ENCODE measurements at places on chromosomes 2 and 18.

DNA sequence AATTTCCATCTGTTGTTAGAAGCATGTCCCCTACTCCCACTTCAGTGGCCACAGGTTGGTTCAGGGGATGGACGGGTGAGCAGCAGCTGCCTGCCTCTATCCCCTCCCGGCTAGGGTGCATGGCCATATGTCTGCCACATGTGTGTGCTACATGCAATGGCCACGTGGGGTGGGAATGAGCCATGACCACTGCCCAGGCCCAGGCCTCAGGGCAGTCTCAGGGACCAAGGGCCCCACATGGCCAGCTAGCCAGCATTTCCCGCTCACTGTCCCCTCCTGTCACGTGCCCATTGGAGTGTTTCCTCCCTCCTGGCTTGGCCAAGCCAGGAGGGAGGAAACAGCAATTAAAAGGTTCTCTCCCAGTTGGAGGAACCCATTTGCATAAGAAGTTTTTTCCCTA is 117.1 kb downstream of the KCNS3 start:
- no peak for DNase-seq

DNA sequence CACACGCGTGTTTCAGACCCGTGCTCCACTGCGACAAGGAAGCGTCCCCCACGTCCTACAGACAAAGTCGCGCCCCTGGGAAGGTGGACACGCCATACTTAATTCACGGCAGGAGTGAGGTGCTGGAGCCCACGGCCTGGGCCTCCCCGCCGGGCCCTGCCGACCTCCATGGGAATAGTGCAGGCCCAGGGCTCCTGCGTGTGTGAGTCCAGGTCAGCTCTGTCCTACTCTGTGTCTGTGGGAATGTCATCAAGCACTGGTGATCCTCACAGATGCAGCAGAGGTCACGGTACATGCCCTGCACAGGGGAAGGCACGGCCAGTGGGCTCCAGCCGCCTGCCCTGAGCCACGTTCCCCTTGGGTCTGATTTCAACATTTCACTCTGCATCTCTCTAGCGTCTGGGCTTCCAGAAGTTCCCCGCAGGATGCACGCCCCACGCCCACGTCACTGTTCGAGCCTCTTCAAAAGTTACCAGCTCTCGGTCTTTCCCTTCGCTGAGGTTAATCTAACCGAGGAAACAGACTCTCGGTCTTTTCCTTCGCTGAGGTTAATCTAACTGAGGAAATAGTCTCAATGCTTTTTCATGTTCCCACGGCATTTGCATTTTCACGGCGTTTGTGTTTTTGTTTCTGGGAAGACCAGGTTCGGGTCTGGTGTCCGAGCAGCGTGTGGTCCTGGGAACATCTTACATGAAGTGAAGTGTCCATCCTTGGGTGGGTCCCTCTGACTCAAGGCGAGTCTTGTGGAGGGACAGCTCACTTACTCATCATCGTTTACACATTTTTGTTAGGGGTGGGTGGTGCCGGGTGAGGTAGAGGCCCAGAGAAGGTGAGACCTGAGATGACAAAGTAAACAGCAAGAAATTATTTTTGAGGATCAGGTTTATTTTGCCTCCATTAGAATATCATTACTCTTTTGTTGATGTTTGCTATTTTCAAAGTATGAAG is 157.3 kb upstream of the ALKAL2 start:
- DNase-seq: no peak

GRCh38 chr18:22172594-22173049 is 3.2 kb downstream of the GATA6 start:
- no peak for DNase-seq

DNA sequence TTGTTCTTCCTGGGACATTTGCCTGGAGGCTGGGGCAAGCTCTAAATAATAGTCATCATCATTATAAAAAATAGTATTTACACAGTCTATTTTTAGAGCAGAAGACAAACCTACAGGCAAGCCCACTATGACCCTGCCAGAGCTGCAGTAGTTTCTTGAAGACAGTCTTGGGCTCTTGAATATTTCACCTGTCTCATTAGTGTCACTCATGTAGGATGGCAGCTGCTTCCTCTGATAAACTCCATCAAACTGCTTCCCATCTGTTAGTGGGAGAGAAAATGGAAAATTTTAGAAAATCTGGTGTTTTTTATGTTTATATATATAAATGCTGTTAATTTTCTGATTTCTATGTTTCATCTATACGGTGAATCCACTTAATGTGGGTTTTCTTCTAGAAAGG is 8.5 kb upstream of the CYRIA start:
- no peak for DNase-seq

DNA sequence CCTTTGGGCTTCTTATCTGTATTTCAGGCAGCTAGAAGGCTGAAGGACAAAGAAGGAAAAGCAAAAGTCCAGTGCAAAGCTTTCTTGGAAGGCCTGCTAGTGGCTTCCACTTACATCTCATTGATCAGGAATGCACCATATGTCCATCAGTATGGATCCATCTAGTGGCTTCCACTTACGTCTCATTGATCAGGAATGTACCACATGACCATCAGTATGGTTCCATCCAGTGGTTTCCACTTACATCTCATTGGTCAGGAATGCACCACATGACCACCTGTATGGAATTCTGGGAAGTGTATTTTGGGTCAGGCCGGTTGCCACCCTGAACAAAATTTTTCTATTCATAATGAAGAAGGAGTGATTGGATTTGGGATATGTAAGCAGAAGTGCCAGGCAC is 70.6 kb downstream of the LYPD6 start:
- peak; percentile 55 for DNase-seq

- DNase-seq: no peak
Observed at GRCh38 chr2:174027956-174028355, 62.8 kb upstream of the SP3 start.

- DNase-seq: no peak
Observed at GRCh38 chr18:55228191-55228590, 268.9 kb upstream of the CCDC68 start.

- DNase-seq: no peak
Observed at GRCh38 chr2:128980475-128980874, 661.8 kb upstream of the HS6ST1 start.

DNA sequence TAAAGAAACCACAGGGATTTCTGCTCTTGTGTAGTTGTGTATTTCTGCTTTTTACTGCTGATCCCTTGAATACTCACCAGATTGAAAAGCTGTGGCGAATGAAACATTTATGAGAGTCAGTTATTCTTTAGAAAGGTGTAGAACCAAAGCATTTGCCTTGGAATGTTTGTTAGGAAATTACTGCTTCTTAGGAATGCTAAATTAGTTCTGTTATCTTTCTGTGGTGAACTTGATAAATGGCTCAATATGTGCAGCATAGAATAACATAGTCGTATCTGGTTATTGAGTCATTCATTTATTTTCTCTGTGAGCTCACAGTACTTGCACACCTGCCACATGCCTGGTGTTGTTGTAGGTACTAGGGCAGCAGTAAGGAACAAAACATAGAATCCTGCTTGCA is 57.0 kb upstream of the FAM237A start:
- peak; percentile 8 for DNase-seq

- DNase-seq: no peak
Observed at GRCh38 chr2:203853271-203853670, 14.3 kb upstream of the CTLA4 start.

- no peak for DNase-seq
Observed at GRCh38 chr18:66558773-66559172, 45.1 kb downstream of the CDH19 start.

- DNase-seq: peak; percentile 63
Observed at GRCh38 chr2:183284606-183285005, 160.4 kb downstream of the NUP35 start.

- DNase-seq: peak; percentile 80
Observed at GRCh38 chr2:54559593-54560145, 103.5 kb downstream of the SPTBN1 start.

DNA sequence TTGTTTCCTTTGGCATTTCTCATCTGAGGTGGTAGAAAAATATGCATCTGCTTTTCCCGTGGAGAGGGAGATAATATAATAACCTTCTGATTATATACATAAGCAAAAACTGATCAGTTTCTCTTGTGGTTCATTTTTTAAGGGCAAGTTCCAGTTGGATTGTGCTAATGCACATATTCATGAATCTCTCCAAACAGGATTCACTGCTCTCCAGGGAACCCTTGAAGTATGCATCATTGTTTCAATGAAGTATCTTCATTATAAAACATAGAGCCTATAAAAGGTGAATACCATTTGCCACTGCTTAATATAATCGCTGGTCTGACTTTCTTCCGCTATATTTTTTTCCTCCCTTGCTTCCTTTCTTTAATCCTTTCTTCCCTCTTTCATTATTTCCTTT is 384.7 kb downstream of the FIGN start:
- DNase-seq: peak; percentile 4

- DNase-seq: peak; percentile 86
Observed at GRCh38 chr2:174248187-174248997, at the start of gene OLA1. Gene OLA1, minus strand, starts transcription at chr2:174248532. Its CDS starts 1,717 bp downstream, at chr2:174246815.

GRCh38 chr2:237161189-237161588 is 75.5 kb downstream of the COPS8 start:
- no peak for DNase-seq

DNA sequence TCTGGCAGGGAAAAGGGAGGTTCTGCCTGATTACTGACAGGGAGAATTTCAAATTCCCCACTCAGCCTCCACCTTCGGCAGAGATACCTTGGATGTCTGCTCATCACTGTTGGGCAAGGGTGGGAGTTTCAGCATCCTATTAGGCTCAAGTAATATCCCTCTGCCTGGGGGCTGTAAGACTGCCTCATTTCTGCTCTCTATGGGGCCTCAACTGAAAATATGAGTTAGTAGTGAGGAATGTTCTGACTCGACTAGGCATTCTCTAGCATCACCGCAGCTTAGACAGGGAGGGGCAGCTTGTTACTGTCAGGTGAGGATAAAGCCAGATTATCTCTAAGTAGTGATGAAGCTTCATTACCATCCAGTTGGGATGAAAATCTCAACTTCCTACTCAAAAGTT is 87.7 kb upstream of the LRP1B start:
- no peak for DNase-seq

DNA sequence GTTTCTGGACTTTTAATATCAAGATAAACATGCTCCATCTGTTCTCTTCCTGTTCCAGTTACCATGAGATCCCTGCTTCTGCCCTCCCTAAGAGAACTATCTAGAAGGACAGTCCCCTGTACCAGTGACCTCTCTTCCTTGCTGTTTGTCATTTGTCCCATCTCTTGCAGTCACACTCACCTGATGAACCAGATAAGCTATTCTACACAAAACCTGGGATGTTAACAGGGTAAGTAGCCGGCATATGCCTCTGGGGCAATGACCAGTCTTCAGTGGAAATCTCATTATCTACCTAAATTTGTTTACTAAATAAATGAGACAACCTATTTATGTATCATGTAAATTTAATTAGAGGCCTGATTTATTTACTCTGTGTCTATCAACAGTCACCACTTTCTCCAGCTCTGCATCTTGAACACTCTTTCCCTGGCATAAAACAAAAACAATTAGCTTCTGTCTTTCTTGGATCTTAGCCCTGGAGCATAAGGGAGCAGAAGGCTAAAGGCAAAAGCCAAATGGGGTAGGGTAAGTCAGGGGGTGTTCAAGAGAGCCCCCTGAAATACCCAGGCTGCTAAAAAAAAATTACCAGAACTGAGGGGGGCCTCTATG is 337.7 kb downstream of the ALK start:
- no peak for DNase-seq

GRCh38 chr18:46573156-46573555 is 83.9 kb downstream of the LOXHD1 start:
- no peak for DNase-seq

DNA sequence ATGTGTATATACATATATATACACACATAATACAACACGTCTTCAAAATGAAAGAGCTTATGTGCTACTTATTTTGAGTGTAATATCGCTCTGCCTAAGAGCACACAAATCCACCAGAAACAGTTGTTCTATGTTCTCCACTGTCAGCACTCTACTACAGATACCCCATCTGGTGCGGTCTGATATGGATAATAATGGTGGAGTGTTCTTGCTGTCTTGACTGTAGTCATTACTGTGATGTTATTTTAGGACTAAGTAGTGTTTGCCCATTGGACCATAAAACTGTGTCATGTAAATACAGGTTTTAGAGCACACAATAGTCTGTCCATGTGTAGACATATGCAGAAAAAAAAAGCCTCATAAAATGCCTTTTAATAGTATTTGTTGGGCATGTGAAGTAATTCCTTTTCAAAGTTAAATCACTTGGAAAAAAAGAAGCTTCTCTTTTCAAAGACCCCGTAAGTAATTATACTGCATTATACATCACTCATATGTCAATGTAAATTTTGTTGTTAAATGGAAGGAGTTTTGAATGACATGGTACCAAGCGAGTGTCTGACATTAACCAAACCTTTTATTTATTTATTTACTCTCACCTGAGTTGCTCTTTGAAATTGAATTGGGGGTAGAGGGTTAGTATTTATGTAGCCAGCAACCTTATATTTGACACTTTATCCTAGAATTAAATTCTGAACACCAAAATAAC is 1249.2 kb upstream of the ZEB2 start:
- DNase-seq: no peak

GRCh38 chr2:43400508-43400907 is 174.1 kb upstream of the ZFP36L2 start:
- no peak for DNase-seq

DNA sequence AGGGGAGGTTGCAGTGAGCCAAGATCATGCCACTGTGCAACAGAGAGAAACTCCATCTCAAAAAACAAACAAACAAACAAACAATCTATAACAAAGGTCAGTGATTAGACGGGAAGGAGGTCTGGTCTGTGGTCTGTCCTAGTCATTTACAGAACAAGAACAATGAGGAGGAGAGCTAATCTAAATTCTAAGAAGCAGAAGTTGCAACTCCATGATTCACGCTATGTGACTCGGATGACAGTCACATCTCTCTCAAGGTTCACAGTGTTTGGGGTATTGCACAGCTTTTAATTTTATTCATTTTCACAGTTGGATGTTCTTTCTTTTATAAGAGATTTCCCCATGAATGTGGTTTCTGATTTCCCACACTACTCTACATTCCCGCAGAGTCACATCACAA is 218.7 kb upstream of the PIEZO2 start:
- no peak for DNase-seq

DNA sequence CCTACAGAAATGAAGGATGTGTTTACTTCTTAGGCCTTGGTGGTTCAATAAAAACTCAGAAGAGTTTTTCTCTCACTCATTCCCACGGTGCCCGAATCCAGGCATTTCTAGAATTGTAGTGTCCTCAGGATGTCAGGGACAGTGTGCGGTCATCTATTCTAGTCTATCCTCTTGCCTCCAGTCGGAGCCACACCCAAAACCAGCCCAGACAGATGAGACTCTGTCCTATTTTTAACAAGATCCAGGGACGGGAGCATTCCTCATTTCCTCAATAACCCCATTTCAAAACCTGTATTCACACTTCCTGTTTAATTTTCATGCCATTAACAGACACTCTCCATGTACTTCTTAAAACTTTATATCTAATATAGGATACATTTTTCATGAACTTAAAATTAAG is 11.6 kb upstream of the RBMS1 start:
- DNase-seq: no peak

- DNase-seq: no peak
Observed at GRCh38 chr2:29880084-29880483, 41.3 kb downstream of the ALK start.

Measured in fibroblast of skin of left quadriceps (primary cell).